ENCODE measurements at places on chromosomes 7 and 10.

DNA sequence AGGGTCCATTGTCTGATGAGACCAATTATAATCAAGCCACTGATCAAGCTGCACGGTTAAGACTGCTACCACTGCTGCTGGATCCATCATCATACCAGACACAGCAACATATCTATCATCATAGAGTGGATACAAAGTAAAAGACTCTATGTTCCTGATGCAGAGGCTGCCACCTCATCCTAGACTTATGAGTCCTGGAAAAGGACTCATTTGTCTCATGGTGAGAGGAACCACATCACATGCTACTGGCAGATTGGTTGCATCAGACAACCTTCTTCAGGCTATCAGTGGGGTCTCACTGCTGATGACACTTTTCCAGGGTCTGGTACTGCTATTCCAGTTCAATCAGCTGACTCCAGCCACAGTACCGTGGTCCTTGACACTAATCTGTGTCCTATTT lies 79.0 kb downstream of the ABI1 start:
- DNase-seq, result peak; percentile 20

DNA sequence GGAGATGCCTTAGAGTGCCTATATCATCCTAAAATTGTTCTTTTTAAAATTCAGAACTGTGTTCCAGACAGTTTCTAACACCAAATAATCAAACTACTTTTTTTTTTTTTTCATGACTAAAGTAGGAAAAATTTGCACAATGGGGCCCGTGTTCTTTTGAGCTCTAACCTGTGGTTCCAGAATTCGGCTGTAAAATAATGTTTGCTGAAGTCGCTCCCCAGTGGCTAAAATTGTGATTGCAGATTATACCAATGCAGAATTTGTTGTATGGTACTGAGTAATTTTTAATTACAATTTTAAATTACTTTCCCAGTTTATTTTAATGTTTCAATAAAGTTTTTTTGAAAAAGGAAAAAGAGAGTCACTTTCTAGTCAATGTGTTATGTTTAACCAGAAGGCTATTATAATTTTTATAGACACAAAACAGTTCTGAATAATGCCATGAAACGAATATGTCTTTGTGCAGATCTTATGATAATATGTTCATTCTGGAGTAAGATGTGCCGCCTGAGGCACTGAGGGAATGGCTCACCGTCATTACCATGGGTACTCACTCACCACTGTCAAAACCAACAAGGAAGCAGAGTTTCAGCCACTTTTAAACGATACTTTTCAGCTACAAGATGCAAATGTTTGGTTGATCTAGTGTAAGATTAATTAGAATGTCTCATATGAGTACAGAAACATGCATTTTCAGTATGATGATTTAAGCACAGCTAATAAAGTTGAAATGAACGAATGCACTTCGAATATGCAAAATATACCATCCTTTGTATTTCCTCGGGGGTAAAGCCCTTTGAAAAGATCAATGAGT lies 173.6 kb downstream of the PRKCQ start:
- peak; percentile 30 for DNase-seq

- no peak for DNase-seq
These were observed 51.4 kb upstream of the PDCD4 start for GRCh38 chr10:110820321-110820814.

DNA sequence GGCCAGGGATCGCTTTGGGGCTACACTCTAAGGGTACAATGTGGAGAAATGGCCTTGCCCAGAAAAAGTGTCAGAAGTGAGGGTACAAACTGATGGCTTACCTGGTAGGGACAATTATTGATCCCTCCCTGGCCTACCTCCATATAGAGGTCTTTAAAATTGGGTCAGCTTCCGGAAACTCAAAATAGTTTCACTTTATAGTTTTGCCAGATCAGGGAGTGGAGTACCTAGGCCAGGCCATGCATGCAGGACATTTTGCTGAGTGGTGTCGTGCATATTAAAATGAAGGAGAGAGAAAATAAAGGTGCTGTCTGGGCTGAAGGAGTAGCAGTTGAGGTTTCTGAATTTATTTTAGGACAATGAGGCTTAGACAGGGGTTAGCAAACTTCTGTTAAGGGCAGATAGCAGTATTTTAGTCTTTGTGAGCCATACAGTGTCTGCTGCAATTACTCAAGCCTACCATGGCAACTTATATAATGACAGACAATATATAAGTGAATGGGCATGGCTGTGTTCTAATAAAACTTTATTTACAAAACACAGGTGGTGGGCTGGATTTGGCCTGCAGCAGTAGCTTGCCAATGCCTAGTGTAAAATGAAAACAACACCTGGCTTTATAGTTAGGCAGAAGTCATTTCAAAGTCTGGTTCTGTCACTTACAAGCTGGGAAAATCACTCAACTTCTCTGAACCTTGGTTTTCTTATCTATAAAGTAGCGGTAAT lies 176.9 kb upstream of the AOAH start:
- no peak for DNase-seq

DNA sequence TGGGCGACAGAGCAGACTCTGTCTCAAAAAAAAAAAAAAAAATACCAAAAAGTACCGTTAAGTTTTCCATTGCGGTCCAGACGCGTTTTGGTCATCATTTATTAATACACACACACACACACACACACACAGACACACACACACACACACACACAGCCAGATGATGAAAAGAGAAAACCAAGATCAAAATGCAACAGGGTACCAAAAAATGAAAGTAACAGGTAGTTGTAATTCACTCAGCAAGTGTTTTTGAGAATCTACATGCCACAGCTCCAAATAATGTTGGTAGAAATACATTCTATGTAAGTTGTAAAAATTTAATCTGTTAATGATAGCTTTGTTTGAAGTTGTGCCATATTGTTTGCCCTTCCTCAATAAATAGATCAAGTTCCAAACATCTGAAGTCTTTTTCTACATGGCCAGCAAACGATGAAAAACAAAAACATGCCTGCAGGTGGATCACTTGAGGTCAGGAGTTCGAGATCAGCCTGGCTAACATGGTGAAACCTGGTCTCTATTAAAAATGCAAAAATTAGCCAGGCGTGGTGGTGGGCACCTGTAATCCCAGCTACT lies 9.4 kb downstream of the YWHAG start:
- no peak for DNase-seq

- no peak for DNase-seq
These were observed 107.4 kb downstream of the SLIT1 start for GRCh38 chr10:97078261-97078937.

- DNase-seq, result no peak
These were observed 13.9 kb downstream of the PIP4K2A start for GRCh38 chr10:22700489-22700888.

DNA sequence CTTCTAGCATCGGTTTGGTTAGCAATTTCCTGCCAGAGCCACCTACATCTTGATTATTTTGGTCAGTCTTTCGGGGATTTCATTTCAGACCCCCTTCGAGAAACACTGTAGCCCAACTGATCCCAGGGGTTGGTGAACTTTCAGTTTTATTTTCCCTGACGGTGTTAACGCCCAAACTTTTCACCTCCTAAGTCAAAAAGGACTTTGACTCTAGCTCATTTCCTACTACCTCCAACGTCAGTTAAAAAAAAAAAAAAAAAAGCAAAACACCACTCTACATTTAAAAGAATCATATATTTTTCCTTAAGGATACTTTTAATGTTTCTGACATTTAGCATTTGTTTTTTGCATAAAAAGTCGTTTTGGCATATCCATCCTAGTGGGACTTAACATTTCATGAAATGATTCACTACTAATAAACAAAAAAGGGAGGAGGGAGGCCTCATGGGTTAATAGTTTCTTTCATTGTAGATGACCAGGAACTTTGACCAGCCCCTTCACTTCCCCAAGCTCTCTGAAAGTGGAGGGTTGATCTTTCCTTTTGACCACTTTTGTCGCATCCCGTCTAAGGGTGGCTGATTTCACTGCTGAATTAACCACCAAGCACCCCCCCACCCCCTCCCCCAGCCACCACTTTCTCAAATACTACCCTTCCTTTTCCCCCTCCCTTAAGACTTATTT lies 764 bp upstream of the TCF7L2 start:
- peak; percentile 46 for DNase-seq

- no peak for DNase-seq
These were observed 62.5 kb downstream of the PWWP2B start for GRCh38 chr10:132459301-132460003.

GRCh38 chr7:29609162-29610037 lies 45.8 kb downstream of the PRR15 start:
- peak; percentile 23 for DNase-seq

GRCh38 chr7:114405427-114405826 lies 9.2 kb upstream of the FOXP2 start:
- peak; percentile 31 for DNase-seq

GRCh38 chr7:50359995-50360925 lies 55.7 kb downstream of the IKZF1 start:
- no peak for DNase-seq

DNA sequence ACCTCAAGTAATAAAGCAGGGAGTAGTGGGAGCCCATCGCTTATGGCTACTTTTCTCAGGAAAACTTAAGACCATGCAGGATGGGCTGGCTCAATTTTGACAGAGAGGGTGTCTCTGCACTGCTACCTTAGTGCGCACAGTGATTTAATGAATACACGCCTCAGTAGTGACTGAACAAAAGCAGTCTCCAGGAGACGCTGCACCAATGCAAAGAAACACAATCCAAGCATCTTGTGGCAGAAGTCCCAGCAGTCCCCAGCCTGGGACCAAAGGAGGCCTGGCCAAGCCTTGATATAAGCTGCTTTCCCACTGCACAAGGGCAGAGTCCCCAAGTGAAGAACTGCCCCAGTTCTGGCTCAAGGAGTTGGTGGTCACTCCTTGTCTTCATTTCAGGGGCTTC lies 368.9 kb downstream of the KCNMA1 start:
- DNase-seq, result no peak

GRCh38 chr10:132030898-132031463 lies 34.8 kb upstream of the JAKMIP3 start:
- DNase-seq, result no peak

DNA sequence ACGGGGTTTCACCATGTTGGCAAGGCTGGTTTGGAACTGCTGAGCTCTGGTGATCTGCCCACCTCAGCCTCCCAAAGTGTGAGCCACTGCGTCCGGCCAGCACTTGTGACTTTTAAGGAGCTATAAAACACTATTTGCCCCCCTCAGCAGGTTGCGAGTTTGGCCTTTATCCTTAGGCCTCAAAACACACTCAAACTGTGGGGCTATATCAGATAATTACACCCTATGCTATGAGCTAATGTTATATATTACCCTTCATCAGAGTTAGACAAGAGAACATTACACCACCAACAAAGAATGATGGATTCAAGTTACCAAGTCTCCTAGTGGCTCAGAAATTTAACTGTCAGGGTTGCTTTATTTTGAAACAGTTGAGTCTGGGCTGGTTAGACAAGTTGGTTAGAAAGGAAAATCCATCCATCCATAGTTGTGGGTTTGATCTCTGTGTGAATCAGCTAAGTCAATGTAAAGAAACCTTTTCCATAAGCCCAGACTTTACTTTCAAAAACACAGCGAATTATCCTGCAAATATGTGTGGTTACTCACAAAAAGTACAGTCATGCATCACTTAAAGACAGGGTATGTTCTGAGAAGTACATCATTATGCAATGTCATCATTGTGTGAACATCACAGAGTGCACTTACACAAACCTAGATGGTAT lies 115.8 kb downstream of the SEMA3D start:
- DNase-seq, result peak; percentile 77

GRCh38 chr7:4616116-4616515 lies 66.0 kb upstream of the FOXK1 start:
- DNase-seq, result no peak

- DNase-seq, result no peak
These were observed 16.3 kb downstream of the PRKCQ start for GRCh38 chr10:6563731-6564130.

GRCh38 chr7:142298627-142299026 lies 40.8 kb upstream of the PRSS58 start:
- DNase-seq, result no peak

GRCh38 chr7:155995183-155995612 lies 182.9 kb upstream of the SHH start:
- DNase-seq, result no peak

DNA sequence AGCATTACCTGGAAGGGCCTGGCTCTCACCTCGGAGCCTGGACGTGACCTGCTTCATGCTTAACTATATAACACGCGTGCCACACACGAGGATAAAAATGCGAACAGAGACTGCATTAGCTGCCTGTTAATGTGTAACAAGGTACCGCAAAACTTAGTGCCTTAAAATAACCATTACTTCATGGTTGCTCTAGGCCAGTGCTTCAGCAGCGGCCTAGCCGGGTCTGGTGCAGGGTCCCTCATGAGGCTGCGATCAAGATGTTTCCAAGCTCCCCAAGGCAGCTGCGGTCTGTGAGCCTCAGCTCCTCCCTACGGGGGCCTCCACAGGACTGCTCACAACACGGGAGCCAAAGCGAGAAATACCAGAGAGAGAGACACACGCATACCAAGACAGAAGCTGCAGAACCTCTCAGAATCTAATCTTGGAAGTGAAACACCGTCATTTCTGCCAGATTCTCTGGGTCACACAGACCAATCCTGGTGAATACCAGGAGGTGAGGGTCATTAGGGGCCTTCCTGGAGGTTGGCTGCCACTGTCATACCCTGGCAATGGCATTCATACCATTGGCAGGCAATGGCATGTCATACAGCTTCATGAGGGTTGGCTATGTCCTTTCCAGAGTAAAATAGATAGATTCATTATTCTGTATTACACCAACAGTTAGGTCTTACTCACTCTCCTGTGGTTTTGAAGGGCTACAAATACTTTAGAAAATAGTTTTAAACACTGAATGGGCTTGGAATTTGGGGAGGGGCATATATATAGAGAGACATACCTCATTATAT lies 94.5 kb downstream of the HIPK2 start:
- peak; percentile 79 for DNase-seq

DNA sequence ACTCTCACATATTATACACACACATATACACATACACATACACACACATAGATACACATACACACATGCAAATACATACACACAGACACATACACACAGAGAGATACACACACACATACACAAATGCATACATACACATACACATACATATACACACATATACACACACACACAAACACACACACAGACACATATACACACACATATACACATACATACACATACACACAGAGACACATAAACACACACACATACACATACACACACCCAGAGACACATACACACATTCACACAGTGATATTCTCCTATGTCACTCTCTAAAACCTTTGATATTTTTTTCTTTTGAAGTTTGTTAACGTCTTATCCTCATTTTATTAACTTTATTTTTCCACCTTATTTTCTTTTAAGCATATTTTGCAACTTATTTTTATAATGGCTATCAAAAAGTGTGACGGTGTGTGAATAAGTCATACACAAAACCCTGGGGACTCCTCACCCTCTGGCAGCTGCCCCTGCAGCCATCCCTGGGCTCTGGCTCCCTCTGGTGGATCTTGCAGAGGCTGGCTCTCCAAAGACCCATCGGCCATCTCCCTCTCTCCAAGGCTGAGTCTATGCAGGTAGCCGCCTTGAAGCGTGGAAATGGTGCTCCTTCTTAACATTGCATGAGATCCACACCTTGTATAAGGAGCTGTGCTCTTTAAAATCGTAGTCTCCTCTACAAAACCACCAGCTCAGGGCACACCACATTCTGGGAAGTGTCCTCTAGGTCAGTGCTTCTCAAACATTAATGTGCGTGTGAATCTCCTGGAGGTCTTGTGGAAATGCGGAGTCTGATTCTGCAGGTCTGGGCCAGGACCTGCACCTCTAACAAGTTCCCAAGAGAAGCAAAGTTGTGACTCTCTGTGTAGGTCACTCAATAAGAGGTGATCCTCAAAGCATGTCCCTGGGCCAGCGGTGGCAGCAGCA lies 4.1 kb upstream of the C10orf120 start:
- DNase-seq, result peak; percentile 46

All from astrocyte of the spinal cord (primary cell).